ENCODE measurements at places on chromosomes 11 and 22.

DNA sequence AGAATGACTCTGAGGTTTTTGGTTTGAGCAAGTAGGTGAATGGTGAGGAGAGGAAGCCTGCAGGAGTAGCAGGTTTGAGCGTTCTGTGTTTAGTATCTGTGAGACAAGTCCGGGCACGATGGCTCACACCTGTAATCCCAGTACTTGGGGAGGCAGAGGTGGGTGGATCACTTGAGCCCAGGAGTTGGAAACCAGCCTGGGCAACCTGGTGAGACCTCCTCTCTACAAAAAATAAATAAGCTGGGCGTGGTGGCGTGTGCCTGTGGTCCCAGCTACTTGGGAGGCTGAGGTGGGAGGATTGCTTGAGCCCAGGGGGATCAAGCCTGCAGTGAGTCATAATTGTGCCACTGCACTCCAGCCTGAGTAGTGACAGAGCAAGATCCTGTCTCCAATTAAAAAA lies 9.7 kb upstream of the CENATAC start:
- DNase-seq, result no peak

GRCh38 chr11:3609416-3610265 lies 32.2 kb downstream of the ART5 start:
- no peak for DNase-seq

GRCh38 chr11:74306435-74307175 lies 4.8 kb downstream of the P4HA3 start:
- no peak for DNase-seq

DNA sequence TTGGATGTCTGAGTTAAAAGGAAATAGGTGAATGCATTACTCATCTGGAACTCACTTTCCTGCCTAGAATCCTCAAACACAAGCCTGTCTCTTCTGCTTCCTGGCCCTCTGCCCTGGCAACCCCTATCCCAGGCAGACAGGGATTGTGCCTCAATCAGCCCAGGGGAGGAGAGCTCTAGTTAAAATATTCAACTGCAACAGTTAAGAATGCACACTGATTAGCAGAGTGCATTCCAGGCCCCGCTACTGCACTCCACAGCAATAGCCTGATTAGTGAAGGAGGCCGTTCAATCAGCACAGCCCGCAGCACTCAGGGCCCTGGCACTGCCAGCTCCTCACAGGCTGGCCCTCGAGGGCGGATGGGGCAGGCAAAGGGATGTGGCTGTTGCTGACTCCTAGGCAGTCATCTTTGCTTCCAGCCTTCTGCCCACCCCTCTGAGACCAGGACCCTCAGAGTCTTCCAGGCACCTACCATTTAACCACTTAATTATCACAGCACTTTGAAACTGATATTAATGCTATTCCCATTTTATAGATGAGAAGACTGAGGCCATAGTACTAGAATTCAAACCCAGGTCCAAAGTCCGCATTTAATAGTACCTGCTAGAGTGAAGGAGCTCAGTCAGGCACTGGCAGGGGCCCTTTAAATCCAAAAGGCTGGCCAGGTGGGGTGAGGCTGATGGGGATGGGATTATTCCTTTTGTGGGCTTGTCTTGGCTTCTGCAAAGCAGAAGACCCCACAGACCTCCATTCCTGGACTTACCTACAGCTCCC lies 435.3 kb downstream of the SOX6 start:
- DNase-seq, result no peak

- no peak for DNase-seq
These were observed 242.6 kb upstream of the FAT3 start for GRCh38 chr11:91981995-91982394.

GRCh38 chr11:28596816-28597215 lies 488.6 kb downstream of the METTL15 start:
- DNase-seq, result no peak

- no peak for DNase-seq
These were observed 1033.6 kb downstream of the FAM181B start for GRCh38 chr11:81700076-81700475.

DNA sequence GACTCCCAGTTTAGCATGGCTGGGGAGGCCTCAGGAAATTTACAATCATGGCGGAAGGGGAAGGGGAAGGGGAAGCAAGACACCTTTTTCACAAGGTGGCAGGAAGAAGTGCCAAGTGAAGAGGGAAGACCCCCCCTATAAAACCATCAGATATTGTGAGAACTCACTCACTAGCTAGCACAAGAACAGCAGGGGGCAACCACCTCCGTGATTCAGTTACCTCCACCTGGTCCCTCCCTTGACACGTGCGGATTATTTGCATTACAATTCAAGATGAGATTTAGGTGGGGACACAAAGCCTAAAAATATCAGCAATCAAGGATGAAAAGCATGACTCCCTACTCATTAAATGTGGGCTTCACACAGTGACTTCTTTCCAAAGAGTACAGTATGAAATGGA lies 155.0 kb upstream of the CCDC90B start:
- DNase-seq, result no peak

DNA sequence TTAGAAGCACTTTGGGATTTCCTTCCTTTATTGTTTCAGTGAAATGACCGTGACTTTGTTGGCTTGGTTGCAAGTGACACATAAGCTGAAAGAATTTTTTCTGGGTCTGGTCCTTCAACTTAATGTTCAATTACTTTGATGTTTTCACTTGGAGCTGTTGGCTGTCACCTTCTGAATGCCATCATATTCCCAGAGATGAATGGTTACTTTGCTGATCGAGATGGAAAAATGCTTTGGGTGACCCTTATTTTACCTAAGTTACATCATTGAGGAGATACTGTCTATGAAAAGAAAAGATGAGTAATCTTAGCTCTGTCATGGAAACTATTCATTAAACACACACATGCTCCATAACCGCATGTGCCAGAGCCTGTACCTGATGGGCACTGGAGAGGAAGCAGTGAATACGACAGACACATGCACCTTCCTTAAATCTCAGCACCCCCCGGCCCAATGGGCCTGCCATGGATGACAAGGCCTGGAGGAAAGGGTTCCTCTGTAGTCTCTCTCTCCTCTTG lies 76.9 kb downstream of the TENM4 start:
- DNase-seq, result no peak

GRCh38 chr11:107265591-107266121 lies 192.0 kb downstream of the CWF19L2 start:
- DNase-seq, result no peak

- no peak for DNase-seq
These were observed 2.6 kb upstream of the NAALADL1 start for GRCh38 chr11:65060913-65061408.

DNA sequence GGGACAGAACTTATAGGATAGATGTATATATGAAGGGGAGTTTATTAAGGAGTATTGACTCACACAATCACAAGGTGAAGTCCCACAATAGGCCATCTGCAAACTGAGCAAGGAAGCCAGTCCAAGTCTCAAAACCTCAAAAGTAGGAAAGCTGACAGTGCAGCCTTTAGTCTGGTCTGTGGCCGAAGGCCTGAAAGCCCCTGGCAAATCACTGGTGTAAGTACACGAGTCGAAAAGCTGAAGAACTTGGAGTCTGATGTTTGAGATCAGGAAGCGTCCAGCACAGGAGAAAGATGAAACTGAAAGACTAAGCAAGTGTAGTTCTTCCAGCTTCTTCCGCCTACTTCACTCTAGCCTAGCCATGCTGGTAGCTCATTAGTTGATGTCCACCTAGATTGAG lies 799.6 kb upstream of the ARHGAP42 start:
- DNase-seq, result no peak

- no peak for DNase-seq
These were observed 15.6 kb upstream of the GNAZ start for GRCh38 chr22:23054531-23055257.

DNA sequence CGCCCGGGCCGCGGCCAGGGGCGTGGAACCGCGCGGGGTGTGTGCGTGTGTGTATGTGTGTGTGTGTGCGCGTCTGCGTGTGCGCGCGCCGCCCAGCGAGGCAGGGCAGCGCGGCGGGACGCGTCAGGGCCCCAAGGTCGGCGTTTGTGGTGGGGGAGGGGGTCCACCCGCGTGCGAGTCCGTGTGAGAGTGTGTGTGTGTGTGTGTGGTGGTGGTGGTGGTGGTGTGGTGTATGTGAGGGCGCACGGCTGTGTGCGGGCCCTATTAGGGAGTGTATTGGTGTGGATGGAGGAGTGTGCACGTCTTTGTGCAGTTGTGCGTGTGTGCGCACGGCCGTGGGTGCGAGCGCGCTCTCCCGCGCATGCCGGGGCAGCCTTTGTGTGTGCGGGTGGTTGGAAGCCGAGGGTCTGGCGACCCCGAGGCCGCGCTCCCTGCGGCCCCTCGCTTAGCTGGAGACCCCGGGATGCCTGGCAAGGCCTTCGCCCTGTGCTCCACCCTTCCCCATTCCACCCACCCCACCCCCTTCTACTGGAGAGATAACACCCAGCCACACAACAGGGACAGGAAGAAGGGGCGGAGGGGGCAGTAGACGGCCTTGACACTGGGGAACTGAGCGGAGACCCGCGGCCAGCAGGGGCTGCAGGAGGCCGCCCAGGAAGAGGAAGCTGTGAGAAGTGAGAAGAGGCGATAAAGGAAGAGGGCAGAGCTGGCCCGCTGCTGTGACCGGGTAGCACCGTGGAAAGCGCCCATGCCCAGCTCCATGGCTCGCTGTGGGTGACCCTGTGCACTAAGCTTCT lies 528 bp upstream of the ARRB1 start:
- peak; percentile 36 for DNase-seq

- DNase-seq, result no peak
These were observed 239.6 kb downstream of the LARGE1 start for GRCh38 chr22:33680632-33681031.

GRCh38 chr11:84865791-84866535 lies 761.2 kb downstream of the DLG2 start:
- no peak for DNase-seq
